ENCODE measurements at places on chromosomes 3 and 15.

- DNase-seq, result no peak
Observed at GRCh38 chr3:42102571-42102970, 11.4 kb downstream of the TRAK1 start.

- no peak for DNase-seq
Observed at GRCh38 chr3:53671192-53671960, 174.8 kb downstream of the CHDH start.

- DNase-seq, result no peak
Observed at GRCh38 chr3:155946178-155946577, 75.7 kb downstream of the GMPS start.

DNA sequence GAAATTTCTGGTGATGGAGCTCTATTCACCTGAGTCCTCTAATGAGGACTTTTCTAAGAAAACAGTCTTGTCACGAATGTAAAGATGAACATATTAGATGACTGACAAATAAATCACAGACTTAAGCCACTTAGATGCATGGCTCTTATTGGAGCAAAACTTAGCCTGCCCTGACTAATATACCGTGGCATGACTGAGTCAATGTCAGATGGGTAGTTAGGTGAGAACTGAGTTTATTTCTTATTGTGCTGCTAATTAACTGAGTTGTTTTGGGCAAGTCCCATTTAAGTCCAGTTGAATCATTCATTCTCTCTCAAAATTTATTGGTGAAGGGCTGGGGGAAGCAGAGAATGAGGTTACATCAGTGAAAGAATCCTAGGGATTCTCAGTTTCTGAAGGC, 459.8 kb downstream of the MCTP2 start:
- no peak for DNase-seq

GRCh38 chr3:138137861-138138260, 5.7 kb upstream of the A4GNT start:
- no peak for DNase-seq

- DNase-seq, result no peak
Observed at GRCh38 chr15:57152133-57152532, 224.2 kb upstream of the CGNL1 start.

DNA sequence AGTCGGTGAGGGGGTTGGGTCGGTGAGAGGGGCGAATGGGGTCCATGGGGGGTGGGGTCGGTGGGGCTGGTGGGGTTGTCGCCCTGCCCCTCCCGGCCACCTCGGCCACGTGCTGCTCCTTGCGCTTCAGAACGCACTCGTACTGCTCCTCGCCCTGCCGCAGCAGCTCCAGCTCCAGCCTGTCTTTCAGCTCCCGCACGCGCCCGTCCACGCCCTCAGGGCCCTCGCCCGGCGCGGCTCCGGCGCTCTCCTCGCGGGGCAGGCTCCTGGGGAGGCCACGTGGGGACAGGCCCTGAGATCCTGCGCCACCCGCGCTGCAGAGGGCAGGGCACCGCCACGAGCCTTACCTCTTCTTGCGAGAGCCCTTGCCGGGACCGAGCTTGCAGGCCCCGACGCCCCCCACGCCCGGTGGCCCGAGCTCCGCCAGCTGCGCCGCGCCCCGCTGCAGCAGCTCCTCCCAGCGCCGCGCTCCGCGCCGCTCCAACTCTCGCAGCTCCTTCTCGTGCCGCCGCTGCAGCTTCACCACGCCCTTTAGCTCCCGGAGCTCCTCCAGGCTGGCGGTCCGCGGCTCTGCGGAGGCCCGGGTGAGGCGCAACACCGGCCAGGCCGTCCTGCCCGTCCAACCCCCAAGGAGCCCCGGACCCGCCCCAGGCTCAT, 8.2 kb upstream of the ANKRD63 start:
- no peak for DNase-seq

GRCh38 chr3:15714448-15714847, 83.3 kb downstream of the ANKRD28 start:
- DNase-seq, result no peak

DNA sequence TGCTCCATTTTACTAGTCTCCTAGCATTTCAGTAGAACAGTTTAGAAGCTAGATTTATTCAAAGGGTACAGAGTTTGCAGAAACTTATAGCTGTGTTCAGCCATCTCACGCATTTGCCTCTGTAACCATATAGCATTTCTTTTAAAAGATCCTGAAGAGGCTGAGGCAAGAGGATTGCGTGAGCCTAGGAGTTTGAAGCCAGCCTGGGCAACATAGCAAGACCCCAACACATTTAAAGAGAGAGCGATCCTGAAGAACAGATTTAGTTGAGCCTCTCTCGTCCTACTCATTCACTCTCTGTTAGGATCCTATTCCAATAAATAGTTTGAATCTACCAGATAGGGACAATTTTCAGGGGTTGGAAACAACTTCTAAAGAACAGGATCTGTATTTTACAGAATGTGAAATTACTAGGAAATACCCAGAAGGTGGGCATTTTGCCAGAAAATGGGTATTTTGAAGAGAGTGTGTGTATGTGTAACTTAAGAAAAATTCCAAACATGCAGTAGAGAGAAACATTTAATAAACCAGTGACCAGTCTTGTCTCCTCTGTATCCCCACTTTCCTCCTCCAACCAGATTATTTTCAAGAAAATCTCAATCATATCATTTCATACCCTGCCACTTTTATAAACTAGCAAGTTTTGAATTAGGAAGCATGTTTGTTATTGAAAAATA, 4.5 kb downstream of the EIF3J start:
- no peak for DNase-seq

DNA sequence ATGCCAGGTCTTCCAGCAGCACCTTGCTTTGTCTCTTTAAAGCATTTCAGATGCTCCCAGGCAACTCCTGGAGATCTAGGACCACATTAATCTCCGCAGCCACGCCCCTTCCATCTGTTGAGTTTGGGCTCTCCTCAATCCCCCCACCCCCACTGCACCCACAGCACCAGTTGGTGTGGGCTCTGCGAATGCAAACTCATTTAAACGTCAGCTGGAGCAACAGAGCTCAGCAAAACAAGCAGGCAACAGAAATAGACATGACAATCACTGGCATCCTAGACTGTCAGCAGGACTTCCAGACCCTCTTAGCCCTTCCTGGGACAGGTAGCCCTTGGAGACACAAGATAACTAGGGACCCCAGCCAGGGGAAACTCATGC, 106.9 kb downstream of the LSM3 start:
- DNase-seq, result no peak

GRCh38 chr3:185297867-185298266, 44.0 kb upstream of the EHHADH start:
- DNase-seq, result no peak

GRCh38 chr15:27324886-27325615, 354.1 kb downstream of the GABRG3 start:
- DNase-seq, result no peak

- no peak for DNase-seq
Observed at GRCh38 chr15:31456354-31457060, 129.9 kb downstream of the KLF13 start.

DNA sequence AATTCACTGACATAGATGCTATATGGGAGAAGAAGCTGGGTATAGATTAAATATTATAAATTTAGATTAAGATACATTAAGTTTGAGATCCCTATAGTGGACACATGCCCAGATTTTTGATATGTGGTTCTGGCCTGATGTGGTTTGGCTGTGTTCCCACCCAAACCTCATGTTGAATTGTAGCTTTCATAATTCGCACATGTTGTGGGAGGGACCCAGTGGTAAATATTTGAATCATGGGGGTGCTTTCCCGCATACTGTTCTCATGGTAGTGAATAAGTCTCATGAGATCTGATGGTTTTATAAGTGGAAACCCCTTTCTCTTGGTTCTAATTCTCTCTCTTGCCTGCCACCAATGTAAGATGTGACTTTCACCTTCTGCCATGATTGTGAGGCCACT, 189.4 kb upstream of the CD96 start:
- DNase-seq, result no peak

DNA sequence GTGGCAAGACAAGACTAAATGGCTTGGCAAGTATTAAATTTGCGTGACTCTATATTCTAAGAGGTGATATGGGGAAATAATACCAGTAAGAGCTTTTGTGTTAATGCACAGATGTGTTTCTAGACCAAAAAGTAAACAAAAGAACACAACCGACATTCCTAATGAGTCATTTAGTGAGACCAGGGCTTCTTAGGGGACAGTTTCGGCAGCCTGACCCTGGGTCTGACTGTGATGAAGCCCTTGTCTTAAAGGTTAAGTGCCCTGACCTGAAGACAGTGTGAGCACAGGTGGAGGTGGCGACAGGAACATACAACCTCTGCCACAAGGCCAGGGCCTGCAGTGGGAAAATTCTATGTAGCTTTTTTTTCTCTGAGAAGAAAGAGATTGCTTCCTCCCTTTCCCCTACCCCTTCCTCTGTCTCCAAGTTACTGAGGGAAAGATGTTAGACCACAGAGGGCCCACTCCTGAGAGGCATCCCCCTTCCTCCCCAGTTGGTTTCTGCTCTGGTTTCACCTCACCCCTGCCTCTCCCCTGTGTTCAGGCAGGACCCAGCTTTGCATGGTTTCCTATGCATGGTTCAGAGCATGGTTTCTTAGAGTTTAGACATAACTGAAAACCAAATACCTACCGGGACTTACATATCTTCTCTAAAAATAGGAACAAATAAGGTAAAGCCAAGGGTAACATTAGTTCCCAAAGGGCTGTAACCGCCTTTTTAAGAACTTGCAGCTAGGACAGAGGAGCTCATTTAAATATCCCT, 24.8 kb upstream of the CMTM7 start:
- no peak for DNase-seq

GRCh38 chr3:247916-248315, 51.4 kb downstream of the CHL1 start:
- no peak for DNase-seq

DNA sequence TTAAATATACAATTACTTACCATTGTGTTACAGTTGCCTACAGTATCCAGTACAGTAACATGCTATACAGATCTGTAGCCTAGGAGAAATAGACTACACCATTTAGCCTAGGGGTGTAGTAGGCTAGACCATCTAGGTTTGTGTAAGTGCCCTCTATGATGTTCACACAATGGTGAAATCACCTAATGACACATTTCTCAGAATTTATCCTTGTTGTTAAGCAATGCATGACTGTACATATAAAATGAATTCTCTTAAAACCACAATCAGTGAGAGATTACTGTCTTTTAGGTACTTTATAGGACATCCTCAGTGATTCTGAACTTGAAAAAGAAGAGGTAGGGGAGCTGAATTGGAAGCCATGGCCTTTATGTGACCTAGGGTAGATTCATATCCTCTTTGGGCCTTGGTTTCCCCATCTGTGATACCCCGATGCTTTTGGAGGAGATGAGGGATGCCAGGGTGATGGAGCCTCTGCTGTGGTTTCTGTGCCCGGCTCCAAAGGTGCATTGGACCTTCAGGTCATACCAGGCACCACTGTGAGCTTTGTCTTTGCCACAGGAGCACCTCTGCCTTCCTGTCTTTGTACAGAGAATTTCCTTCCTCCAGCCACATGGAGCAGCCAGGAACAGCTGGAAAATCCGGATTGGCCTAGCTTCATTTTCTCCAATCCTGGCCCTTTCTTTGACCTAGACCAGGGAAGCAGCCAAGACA, 51.9 kb upstream of the FLNB start:
- no peak for DNase-seq

GRCh38 chr3:50573566-50574443, 4.5 kb downstream of the HEMK1 start:
- no peak for DNase-seq

- no peak for DNase-seq
Observed at GRCh38 chr3:105827959-105828358, 40.9 kb downstream of the CBLB start.

DNA sequence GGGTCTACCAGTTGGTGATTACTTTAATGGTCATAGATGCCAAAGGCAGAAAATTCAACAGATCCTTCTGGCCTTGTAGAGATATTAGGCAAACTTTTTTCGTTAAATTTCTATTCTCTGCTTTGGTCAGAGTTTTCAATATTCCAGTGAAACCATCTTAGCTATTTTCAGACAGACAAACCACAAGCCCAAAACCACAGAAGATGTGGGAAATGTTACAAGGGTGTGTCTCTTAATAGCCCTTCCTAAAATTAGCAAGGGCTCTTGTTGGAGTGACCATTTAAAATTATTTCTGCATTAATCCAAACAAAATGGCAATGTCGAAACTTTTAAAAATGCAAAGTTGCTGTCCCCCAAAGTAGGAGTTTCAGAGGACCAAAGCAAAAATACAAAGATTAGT, 102.8 kb downstream of the ARRDC4 start:
- DNase-seq, result no peak

DNA sequence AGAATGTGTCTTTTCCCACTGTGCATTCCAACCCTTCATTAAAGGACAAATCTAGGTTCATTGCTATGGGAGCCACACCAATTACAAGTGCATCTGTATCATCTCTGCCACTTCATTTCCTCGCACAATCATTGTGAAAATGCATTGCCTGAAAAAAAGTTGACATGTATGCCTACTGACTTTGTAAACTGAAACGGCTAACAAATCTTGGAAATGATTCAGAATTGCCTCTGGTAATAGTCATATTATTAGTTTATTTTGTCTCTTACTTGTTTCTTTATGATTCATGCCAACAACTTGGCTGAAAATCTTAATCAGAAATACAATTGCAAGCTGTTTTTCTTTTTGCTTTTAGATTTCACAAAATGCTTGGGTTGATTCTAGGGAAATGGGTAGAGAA, 497.1 kb downstream of the ZIC1 start:
- no peak for DNase-seq

GRCh38 chr3:57133157-57133556, 32.0 kb downstream of the IL17RD start:
- no peak for DNase-seq

- DNase-seq, result no peak
Observed at GRCh38 chr3:9862391-9863057, 17.5 kb downstream of the CIDEC start.

- DNase-seq, result no peak
Observed at GRCh38 chr3:28856796-28857195, 424.1 kb upstream of the RBMS3 start.

GRCh38 chr3:189132231-189132671, 39.5 kb upstream of the TPRG1 start:
- DNase-seq, result peak; percentile 27

DNA sequence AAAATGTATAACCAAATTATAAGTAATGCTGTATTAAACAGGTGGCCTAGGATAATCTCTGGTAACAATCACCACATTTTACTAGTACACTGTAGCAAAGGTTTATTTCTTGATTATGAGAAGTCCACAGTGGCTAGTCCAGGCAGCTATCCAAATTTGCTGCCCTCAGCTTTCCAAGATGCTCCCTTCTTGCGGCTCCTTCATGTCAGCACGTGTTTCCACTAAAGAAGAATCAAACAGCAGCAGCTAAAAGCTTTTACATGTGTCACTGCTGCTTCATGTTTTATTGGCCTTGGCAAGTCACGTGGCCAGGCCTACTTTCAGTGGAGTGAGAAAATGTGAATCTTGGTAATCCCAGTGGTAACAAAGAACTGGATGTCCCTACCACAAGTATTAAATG, 5.6 kb upstream of the RBMS3 start:
- DNase-seq, result no peak

All from stimulated activated CD4-positive, alpha-beta T cell treated with anti-CD3 and anti-CD28 coated beads, Interleukin-1b, Interleukin-23, amount 100 ng/mL, for 1 hour (primary cell).